T-helper 17 cell (primary cell): ENCODE measurements at places on chromosomes 12 and 14.

- DNase-seq, result no peak
Observed at GRCh38 chr14:75609606-75610475, 31.4 kb downstream of the FLVCR2 start.

- no peak for DNase-seq
Observed at GRCh38 chr12:11877869-11878780, 192.6 kb upstream of the BCL2L14 start.

GRCh38 chr12:15757553-15758255, 31.5 kb downstream of the EPS8 start:
- DNase-seq, result no peak

DNA sequence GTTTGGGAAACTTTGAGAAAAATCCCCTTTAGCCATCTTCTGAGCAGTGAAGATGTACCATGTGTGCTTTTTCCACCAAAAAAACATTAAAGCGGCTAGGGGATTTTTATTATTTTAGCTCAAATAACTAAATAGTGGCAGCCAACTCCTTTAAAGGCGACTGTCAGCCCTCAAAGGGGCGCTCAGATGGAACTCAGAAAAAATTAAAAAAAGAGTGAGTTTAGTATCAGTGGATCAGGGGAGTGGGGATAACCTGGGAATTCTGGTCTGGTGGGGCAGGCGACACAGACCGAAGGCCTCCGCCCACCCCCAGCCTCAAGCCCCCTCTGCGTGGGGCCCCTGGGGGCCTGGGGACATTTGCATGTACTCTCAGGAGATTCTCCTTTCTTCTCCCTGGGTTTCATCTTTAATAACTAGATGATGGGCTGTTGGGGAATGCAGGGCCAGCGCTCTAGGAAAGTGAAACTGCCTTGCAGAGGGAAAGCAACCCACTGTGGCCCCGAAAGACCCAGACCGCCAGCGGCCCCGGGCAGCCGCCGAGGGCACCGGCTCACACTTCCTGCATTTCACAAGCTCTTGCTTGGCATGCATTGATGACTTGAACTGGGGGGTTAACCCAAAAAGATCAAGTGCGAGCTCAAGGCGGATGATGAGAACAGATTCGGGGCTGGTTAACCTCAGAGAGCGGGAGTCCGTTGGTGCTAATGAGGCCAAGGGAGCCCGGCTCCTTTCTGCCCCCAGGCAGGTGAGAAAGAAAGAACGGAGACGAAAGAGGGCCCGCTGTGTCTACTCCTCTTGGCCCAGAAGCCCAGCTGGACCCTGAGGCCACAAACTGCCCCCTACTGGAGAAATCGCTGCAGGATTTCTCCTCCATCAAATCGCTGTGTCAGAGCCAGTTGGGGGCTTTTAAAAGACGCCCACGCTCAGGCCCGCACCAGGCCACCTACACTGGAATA, 7.3 kb upstream of the BATF start:
- peak; percentile 40 for DNase-seq

- no peak for DNase-seq
Observed at GRCh38 chr14:91751719-91752118, 19.8 kb upstream of the CATSPERB start.

- DNase-seq, result no peak
Observed at GRCh38 chr12:53749986-53750811, 1.6 kb downstream of the CISTR start.

DNA sequence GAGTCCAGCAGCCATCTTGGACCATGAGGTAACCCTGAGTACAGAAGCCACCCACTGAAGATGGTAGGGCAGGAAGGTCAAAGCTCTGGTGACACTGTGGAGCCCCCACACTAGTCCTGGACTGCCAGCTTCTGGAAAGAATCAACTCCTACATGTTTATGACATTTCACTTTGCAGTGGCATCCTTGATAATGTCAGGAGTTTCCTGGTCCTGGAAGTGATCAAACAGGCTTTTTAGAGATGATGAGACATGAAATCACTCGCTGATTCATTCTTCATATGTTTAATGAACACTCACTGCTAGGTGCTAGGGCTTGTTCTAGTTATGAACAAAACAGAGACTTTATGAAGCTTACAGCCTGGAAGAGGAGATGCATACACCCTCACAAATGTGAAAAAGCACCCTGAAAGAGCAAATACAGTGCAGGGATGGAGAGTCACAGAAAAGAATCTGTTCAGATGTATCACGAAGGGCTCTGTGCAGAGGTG, 15.8 kb upstream of the HNF1A start:
- no peak for DNase-seq

DNA sequence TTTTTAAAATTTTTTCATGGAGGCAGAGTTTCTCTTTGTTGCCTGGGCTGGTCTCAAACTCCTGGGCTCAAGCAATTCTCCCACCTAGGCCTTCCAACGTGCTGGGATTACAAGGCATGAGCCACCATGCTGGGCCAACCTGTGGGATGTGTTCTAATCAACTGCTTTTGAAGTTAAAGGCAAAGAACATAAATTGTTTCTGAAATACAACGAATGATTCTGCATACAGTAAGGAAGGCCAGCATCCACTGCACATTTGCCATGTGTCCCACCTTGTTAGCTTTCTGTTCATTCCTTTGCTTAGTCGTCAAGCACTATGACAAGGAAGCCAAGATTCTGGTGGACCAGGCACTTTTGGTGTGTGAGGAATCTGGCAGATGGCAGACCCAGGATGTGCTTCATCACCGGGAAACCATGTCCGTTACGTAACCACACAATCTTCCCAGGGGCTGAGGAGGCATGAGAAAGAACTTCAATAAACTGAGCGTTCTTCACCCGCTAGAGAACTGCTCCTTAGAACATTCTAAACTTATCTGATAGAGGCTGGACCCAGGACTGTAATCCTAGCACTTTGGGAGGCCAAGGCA, 24.5 kb downstream of the MOK start:
- no peak for DNase-seq

DNA sequence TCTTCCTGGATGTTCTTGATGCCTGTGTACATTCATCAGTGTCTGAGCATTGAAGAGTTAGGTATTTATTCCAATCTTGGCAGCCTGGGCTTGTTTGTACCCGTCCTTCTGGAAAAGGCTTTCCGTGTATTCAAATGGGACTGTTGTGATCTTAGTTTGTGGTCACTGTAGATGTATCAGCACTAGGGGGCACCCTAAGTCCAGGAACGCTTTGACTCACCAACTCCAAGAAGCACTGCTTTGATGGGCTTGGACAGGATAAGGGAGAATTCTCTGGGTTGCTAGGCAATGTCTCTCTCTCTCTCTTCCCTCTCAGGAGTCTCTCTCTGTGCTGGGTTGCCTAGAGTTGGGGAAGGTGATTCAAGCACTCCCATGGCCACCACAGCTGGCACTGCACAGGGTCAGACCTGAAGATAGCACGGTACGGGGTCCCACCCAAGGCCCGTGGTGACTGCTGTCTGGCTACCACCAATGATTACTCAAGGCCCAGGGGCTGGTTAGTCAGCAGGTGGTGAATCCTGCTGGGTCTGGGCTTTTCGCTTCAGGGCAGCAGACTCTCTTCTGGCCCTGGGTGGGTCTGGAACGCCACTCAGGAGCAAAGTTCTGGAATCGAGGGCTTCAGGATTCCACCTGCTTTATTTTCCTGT, 211.1 kb upstream of the RGS6 start:
- no peak for DNase-seq

DNA sequence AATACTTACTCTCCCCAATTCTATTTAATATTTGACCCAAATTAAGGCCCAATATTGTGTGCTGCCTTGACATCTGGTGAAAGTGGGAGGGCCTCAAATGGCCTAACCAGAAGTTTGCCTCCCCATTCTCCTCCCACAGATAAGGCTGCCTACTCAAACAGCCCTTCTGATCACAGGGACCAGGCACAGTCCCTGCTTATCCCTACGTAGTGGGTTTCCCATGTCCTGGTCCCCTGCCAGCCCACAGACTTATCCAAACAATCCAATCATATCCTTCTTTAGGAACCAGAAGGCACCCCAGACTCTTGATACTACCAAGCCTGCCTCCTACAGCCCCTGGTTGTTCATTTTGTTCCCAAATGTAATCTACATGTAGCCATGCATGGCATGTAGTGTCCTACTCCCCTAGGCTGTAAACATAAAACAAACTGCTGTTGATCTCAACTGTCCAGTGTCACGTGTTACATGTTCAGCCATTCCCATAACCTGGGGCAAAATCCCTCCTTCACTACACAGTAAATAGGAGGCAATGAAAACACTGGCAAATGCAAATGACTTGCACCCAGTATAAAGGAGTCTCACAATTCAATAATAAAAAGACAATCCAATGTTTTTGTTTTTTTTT, 49.3 kb downstream of the EEA1 start:
- no peak for DNase-seq

DNA sequence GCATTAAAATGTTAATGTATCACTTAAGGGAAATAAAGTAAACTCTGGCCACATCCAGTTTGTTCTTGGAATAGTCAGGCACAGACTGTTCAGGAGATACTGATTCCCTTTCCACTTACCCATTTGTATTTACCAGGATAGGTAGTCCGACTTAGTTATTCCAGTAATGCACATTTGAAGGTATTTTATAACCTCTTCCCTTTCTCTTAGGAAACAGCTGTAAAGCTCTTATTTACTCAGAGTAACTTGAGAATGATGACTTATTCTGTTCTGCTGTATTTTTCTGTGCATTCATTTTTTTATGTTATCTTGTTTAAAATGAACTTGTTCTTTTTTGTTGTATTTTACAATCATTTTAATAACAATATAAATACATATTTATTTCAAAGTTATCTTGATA, 78.0 kb downstream of the METTL25 start:
- no peak for DNase-seq

GRCh38 chr14:97978341-97978740, 1181.2 kb downstream of the VRK1 start:
- peak; percentile 63 for DNase-seq

DNA sequence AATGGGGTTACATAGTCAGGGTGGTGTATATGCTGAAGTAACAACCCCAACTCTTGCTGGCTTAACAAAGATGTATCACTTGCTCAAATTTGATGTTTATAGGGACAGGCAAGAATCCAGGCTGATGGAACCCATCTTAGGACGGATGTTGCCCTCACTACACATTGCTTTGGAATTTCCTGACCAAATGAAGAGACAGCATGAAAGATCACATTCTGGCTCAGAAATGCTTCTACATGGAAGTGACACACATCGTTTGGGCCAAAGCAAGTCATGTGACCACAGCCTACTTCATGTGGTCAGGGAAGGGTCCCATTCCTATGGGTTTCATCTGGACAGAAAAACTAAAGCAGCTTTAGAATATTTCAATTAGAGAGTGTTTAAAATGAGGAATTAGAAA, 345.8 kb downstream of the TMEM132D start:
- no peak for DNase-seq

- no peak for DNase-seq
Observed at GRCh38 chr14:40371011-40371410, 938.8 kb upstream of the FBXO33 start.

DNA sequence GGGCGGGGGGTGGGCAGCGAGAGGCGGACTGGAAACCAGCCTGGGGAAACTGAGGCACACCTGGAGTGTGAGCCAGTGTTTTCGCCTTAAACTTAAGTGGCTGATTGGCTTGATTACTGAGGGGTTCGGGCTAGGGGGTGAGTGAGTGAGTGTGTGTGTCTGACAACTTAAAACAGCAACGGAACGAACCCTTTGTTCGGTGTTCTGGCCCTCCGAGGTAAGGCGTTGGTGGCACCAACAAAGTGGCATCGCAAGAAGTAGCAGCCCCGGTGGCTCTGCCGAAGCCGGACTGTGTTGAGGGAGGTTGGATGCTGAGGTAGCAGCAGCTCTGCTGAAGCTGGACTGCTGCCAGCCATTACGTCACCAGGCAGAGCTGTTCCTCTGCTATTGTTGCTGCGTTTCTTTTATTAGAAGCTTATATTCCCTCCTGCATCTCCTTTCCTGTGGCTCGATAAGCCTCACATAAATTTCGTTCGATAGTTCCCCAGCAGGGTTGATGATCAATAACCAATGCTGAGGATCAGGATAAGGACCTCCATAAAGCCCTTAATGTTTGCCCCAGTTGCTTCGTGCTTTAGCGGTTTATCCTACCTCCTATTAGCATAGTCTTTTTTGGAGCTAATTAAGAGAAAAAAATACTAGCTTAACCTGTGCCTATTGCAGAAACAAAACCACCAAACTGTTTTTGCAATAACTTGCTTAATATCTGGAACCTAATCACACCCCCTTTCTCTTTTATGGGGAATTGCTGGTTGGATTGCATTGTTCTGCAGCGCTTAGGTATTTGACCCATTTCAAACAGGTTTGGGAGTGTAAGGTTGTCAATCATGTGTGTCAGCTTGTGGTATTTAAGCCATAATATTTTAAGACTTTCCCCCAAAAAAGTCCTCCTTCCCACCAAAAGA, 1.3 kb downstream of the GPR137C start:
- DNase-seq, result peak; percentile 71

- DNase-seq, result no peak
Observed at GRCh38 chr12:29970501-29970900, 186.8 kb upstream of the TMTC1 start.

GRCh38 chr12:54701940-54702592, 53.9 kb upstream of the DCD start:
- DNase-seq, result no peak

DNA sequence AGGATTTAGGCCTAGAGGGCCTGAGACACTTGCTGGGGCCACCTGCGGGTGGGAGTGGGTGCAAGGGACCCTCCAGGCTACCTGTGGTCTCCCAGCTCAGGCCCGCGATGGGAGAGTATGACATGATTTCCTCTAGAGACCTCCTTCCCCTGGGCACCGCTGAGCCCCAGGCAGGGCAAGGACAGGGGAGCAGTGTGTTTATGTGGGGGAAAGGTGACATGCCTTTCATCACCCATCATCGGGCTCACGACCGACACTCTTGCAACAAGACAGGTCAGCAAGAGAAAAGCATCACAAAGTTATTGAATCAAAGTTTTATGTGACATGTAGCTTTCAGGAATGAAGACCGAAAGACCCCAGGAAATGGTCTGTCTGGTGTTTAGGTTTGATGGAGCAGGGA, 19.9 kb downstream of the SH2B3 start:
- DNase-seq, result no peak

GRCh38 chr14:75972801-75973421, 8.9 kb downstream of the TGFB3 start:
- DNase-seq, result no peak

DNA sequence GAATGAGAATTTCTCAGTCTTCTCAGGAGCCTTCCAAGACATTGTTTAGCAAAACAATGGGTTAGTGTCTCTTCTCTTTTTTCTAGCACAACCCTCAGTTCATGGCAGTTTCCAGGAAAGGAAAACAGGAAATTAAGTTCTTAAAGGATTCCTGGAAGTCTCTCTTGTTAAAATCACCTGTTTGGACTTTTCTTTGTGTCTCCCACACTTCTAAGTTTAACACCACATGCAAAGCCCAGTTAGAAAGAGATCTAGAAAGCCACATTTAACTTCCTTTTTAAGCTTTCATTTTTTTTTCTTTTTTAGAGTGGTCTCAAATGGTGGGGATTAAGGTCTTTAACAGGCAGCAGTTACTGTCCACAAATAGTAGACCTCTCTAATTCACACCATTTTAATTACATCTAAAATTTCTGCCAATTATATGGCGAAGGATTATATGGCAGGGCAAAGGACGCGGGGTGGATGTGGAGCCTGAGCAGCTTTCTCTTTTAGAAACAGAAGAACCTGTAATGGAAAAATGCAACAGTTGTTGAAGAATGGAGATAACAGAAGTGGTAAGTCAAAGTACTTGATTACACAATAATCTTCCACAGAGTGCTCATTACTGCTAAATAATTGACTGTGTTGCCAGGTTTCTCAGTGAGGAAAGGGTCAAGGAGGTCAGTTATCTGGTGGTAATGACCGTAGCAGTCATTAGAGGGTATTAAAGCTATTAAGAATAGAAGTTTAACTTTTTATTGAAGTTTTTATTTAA, 298.6 kb downstream of the AKAP6 start:
- no peak for DNase-seq
